ENCODE measurements at places on chromosomes 6 and 20. TPM values are rescaled to one million over a fixed set of nuclear protein-coding genes. Genes with fewer than 3 reads are reported as not detected.

GRCh38 chr6:140047321-140047720, 672.9 kb upstream of the CITED2 start:
- DNase-seq = no peak

DNA sequence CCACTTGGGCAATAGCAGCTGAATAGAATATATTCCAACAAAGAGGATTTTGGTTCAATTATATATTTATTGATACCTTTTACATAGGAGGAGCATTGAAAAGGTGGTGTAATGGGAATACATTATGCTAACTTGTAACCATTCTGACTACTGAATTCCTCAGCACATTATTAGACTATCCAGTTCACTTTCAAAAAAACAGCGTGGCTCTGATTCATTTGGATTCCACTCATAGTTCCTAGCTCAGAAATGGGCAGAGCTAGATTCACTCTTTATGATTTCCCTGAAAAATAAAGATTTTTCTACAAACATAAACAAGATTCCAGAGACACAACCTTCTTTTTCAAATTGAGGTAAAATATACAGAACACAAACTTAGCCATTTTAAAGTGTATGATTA, 9.2 kb upstream of the TRERF1 start:
- no peak for DNase-seq

- no peak for DNase-seq
Observed at GRCh38 chr6:96811136-96811535, 26.1 kb downstream of the GPR63 start.

- DNase-seq = no peak
Observed at GRCh38 chr6:97053643-97054411, 129.3 kb downstream of the KLHL32 start.

DNA sequence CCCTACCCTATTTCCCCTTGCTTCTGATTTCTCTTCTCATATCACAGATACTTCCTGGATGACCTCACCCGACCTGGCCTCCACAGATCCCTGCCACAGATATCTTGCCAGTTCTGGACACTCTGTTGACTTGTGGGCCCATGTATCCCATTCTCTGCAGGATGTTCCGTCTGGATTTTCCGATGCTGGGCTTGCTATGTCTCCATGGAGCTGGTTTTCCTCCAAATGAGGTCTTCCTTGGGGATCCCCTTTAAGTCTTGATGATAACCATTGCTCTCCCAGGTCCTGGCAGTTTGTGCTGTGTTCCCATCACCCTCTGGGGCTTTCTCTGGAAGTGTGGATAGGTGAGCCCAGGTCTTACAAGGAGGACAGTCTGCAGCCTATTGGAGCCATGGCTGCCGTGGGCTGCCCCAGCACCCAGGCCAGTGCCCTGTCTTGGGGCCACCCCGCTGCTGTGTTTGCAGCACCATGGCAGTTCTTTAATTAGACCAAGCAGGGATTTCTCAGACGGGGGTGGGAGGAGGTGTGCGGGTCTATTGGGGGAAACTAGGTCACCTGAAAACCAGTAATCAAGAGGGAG, 23.9 kb downstream of the PPP1R16B start:
- no peak for DNase-seq

GRCh38 chr20:1331801-1332453, 3.0 kb upstream of the SDCBP2 start:
- peak; percentile 26 for DNase-seq

DNA sequence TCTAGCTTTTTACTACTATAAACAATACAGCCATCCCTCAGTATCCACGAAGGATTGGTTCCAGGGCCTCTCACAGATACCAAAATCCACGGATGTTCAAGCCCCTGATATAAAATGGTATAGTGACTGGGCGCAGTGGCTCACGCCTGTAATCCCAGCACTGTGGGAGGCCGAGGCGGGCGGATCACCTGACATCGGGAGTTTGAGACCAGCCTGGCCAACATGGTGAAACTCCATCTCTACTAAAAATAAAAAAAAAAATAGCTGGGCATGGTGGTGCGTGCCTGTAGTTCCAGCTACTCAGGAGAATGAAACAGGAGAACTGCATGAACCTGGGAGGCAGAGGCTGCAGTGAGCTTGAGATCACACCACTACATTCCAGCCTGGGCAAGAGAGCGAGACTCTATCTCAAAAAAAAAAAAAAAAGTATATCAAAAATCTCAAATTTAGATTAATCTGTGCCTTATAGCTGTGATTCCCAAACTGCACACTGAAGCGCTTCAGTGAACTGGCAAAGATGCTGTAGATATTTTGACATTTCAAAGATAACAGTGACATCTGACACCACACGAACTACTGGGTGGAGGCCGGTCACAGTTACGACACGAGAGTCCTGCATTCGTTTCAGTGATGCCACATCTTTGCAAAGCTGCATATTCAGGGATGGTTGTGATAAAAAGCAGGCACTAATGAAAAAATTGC, 38.3 kb downstream of the MRS2 start:
- DNase-seq = no peak

DNA sequence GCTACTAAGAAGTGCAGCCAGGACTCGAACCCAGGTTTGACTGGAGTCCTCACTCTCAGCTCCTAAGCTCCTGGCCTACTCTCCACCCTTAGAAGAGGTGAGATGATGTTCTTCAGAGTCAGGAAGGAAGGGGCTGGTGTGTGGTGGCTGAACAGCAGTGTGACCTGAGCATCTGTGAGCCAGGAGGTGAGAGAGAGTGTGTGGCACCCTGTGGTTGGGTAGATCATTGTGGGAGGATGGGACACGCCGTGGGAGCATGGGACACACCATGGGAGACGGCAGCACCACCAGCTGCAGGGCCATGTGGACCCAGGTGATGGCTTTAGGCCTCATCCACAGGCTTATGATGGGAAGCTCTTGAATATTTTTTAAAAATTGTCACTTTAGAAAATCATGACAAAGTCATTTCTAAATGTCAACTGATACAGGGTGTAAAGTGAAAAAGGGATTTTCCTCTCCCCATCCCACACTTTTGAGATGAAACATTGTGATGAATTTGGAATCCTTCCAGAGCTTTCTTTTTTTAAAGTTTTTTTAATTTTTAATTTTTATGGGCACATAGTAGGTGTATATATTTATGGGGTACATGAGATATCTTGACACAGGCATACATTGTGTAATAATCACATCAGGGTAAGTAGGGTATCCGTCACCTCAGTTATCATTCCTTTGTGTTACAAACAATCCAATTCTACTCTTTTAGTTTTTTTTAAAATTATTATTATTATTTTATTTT, 31.6 kb downstream of the SRC start:
- peak; percentile 25 for DNase-seq

- DNase-seq = no peak
Observed at GRCh38 chr6:84017709-84018452, 15.7 kb upstream of the MRAP2 start.

- no peak for DNase-seq
Observed at GRCh38 chr20:17888044-17888443, 80.5 kb downstream of the SNX5 start.

GRCh38 chr6:155155787-155156447, 107.9 kb upstream of the CLDN20 start:
- no peak for DNase-seq

- no peak for DNase-seq
Observed at GRCh38 chr20:16944745-16945144, 196.6 kb downstream of the OTOR start.

- DNase-seq = no peak
Observed at GRCh38 chr6:28794175-28795002, 129.4 kb downstream of the TRIM27 start.

- no peak for DNase-seq
Observed at GRCh38 chr6:56689114-56689513, 46.4 kb upstream of the DST start.

- DNase-seq = no peak
Observed at GRCh38 chr20:24632581-24632980, 163.2 kb downstream of the SYNDIG1 start.

DNA sequence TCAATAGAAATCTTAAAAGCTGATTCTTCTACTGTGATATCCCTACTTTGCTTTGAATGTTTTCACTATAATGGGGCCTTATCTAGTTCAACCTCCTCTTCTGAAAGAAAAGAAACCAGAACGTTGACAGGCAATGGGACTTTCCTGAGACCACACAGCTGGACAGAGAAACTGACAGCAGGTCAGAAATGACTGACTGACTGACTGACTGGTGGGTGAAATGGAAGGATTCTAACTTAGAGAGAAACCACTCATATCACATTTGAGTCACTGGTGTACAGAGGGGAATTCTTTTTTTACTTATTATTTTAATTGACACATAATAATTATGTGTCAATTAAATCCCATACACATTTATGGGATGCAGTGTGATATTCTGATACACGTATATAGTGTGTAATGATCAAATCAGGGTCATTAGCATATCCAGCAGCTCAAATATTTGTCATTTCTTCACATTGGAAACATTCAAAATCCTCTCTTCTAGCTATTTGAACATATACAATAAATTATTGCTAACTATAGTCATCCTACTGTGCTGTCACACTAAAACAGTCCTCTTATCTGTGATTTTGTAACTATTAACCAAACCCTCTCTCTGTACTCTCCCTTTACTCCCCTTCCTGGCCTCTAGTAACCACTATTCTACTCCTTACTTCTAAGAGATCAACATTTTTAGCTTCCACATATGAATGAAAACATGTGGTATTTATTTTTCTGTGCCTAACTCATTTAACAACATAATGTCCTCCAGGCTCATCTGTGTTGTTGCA, 64.8 kb upstream of the NRSN1 start:
- DNase-seq = no peak

DNA sequence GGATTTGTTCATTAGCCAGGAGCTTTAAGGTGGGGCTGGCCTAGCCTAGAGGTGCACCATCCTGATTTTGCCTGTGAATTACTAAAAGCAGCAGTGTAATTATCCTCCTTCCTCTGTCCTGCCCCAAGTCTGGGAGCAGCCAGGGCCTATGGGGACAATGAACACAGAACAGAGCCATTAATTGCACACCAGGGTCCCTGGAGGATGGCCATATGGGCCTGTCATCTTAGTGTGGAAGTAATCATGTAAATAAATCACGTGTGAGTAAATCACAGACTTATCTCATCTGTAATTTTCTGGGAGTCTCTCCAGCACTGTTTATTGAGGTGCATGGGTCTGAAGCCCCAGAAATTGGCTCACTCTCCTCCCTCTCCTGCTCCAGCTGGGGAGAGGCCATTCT, 176.3 kb downstream of the LRFN2 start:
- no peak for DNase-seq

- no peak for DNase-seq
Observed at GRCh38 chr6:101741474-101742171, 348.1 kb downstream of the GRIK2 start.

DNA sequence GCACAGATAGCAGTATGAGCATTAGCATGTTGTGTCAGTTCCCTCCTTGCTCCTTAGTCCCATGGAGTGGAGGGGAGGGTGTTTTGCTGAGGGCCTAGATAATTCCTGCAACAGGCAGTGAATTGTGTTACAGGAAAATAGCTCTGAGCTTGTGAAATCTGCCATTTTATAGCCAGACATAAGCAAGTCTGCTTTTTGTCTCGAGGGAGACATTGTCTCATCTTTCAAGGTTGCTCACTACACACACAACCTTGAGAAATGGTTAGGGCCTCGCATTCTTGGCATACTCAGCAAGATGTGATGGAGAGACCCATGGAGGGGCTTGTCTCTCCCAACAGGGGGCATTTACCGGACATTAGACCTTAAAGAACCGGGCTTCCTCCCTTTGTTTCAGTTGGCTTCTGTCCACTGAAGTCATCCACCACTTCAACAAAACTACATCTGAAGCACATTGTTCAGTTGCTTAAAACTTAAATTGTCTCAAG, 108.0 kb upstream of the FOXO3 start:
- DNase-seq = no peak

DNA sequence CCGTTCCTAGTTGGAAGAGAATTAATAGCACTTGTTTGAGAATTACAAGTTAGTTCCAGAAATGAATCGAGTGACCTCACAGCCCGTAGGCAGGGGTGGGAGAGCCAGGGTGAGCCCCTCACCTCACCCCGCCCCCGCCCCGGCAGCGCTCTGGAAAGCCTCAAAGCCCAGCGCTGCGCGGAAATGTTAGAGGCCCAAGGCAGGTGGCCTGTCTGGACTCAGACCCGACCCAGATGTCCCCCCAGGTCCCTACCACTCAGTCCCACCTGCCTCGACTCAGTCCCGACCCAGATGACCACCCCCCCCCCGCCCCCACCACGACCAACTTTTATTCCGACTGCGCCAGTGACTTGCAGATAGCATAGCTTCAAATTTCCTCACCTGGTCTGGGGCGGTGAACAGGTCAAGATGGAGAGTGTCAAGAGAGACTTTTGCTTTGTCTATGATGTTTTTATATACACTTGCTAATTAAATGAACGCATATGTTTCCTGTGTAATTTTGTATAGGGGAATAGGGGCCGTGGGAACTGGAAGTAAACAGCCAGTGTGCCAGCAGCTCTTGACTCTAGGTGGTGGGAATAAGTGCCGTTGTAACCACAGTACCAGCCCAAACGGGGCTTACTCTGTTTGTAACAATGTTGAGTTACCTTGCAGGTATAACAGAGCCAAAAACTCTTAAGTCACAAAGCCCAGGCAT, 1.2 kb upstream of the PXDC1 start:
- DNase-seq = no peak

DNA sequence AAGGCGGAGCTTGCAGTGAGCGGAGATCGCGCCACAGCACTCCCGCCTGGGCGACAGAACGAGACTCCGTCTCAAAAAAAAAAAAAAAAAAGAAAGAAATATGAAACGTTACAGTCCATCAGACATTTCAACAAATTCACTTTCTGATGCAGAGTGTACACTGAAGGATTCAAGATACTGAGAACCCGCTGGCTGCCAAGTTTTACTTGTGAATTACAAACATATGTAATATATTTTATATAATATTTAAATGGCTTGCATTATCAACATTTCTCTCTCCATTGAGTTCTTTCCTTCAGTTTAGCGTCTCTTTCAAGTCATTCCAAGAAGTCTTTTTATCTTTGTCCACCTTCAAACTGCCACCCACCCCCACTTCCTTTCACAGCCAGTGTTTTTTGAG, 240.9 kb upstream of the RNF217 start:
- no peak for DNase-seq

GRCh38 chr6:72595812-72596211, 26.1 kb upstream of the KCNQ5 start:
- DNase-seq = no peak

GRCh38 chr6:148770408-148771211, 23.8 kb downstream of the UST start:
- peak; percentile 35 for DNase-seq

Gene NRSN1
- not detected for total RNA-seq

Gene DST
- total RNA-seq = 630 TPM

Gene TMEM151B
- total RNA-seq = not detected

Gene CDK19
- 12.7 TPM for total RNA-seq

Gene CAP2
- 35.6 TPM for total RNA-seq

Gene KIAA0408
- 2.4 TPM for total RNA-seq

Gene RUNX2
- total RNA-seq = 0.83 TPM

Gene GNRH2
- not detected for total RNA-seq

Gene RAB44
- total RNA-seq = 0.33 TPM

Data from posterior vena cava (tissue), 2 donors.